ENCODE measurements at places on chromosomes 12 and 14.

DNA sequence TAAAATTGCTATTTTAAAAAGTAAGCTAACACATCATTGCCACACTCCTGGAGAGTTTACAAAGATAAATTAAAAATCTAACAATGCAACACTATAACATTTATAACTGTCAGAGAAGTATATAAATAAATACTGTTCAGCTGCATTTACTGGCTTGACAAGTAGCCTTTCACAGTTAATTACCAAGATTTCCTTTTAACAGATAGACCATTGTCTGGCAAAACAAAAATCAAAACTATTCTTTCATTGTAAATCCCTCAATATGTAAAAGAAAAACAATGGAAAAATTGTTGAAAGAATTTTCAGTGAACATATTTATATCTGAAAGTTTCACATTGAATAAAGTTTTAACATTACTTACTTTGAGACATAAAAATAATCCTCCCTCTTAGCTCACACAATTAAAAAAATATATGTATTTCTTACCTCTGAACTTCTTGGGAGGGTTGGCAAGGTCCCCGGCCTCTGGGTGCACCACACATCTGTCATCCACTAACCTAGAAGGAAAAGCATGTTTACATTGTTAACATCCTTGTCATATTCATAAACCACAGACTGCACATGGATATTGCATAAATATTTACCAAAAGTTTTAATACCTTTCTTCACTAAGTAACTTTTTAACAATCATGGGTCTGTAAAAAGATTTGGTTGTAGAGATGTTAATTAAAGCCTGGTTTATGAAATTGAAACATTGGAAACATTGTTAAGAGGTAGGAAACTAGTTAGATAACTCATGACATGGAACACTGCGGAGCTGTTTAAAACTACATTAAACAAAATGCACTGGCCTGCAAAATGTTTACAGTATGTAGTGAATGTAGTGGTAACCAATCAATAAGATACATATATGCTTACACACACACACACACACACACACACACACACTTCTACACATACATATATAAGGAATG, 43.0 kb downstream of the ITPR2 start:
- no peak for DNase-seq

DNA sequence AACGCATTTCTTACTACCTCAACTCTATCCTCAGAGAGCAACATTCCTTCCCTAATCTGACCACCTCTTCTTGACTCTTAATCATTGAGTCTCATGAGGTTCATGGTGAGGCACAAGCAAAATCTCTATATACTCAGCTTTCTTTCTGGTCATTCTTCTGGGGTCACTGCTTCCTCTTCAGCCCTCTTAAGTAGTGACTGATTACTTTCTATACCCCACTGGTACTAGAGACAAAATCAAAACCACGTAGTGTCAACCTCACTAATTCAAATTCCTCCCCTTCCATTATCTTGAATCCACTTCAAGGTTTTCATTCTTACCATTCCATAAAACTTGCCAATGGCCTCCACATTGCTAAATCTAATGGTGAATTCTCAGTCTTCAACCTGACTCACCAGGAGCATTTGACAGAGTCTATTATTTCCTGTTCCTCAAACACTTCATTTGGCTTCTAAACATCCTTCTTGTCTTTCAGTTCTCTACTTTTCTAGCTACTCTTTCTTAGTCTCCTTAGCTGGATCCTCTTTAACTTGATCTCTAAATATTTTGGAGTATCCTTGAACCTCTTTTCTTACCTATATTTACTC, 6.8 kb downstream of the WDHD1 start:
- no peak for DNase-seq

DNA sequence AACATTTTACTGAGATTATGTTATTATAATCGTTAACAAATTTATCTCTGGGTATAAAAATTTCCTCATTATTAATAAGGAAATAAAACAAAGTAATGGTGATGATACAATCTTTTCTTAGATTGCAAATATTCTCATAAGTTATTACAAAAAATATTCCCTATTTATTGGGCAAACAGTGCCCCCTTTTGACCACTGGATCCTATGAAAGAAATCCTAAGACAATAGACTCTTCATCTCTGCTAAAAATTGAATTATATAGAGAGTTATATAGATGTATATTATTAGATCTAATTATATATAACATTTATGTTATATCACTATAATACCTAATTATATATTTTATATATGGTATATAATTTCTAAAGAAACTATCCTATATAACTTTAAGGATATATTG, 94.2 kb upstream of the FGD4 start:
- DNase-seq = peak; percentile 48

DNA sequence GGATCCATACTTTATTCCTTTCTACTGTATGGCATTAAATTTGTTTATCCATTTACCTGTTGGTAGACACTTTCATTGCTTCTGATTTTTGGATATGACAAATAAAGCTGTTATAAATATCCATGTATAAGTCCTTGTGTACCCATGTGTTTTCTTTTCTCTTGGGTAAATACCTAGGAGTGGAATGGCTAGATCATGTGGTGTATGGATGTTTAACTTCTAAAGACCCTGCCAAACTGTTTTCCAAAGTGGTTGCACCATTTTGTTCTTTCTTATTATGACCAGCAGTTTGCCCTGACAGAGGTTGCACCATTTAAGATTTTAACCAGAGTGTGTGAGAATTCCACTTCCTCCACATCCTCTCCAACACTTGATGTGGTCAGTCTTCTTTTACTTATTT, 6.0 kb upstream of the DAZAP2 start:
- no peak for DNase-seq

- DNase-seq = no peak
Measured at GRCh38 chr12:2129076-2129475, 76.3 kb downstream of the CACNA1C start.

- peak; percentile 19 for DNase-seq
Measured at GRCh38 chr14:31286456-31287293, 79.1 kb upstream of the HECTD1 start.

- no peak for DNase-seq
Measured at GRCh38 chr12:127106697-127107096, 1160.3 kb upstream of the TMEM132C start.

DNA sequence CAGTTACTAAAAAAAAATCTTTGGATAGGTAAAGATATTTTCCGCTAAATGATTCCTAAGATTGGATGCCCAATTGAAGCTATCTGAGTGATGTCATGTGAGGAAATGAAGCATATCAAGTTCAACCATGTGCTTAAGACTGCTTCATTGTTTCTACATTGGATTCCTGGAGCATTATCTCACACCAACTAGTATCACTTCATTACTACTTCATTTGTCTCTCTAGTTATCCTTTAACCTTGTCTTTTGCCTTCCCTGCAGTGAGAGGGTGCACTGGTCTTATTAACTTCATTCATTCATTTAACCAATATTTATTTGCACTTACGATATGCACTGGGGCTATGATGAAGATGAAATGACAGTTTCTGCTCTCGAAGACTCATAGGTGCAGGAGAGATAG, 198.1 kb downstream of the SLC38A4 start:
- DNase-seq = no peak

DNA sequence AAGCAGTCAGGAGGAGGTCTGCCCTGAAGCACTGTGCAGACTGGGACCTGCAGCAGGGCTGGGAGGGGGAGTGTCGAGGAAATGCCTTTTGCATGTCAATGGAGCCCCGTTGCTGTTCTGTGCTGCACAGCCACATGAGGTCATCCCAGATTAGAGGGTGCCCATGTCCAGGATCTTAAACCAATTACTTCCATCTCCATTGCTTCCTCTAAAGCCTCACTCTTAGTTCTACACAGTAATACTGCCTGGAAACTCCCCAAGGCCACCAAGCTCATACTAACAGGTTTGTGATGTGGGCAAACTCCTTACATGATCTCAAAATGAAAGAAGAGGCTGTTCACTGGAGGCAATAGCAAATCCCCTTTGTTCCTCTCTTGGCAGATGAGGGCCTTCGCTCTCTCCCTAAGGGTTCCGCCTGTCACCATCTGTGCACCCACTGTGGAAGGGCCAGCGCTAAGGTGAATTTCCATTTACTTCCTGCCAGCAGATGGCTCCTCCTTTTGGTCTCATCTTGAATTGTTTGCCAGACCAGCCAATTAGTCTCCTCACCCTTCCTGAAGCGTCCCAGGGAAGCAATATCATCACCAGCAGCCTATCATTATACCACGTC, 35.4 kb upstream of the LTA4H start:
- DNase-seq = peak; percentile 40
